HFFc6 (cell line): ENCODE measurements at places on chromosomes 11 and 22.

GRCh38 chr11:2523821-2524391, 79.1 kb downstream of the KCNQ1 start:
- no peak for DNase-seq

- DNase-seq = no peak
Measured at GRCh38 chr22:34808618-34809017, 257.3 kb upstream of the ISX start.

DNA sequence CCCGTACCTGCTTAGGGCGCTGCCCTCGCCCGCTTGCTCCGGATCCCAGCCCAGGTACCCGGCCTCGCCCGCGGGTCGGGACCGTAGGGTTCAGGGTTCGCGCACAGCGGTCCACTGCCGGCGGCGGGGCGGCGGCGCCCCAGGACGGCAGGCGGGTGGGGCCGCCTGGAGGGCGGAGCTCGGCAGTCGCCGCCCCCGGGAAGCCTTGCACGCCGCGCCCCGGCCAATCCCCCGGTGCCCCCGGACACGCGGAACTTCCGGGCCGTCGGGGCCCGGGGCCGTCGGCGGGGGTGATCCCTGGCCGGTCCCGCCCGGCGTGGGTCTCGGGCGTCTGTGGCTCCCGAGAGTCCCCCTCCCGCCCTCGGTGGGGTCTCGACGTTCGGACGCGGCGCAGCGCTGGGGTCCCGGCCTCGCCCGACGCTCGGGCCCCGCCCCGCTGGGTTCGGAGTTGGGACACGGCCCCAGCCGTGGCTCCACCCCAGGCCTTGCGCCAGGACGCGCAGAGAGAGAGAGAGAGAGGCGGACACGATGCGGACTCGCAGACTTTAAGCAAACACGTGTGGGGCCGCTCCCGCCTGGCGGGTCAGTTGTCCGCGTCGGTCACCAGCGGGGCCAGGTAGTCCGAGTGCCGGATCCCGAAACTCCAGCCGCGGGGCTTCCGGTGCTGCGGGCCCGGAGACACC, at the start of gene TYMP:
Gene TYMP, minus strand, starts transcription at position 116 of the 683 bp plus-strand sequence. CDS start 303 bp downstream, outside the sequence.
- no peak for DNase-seq

DNA sequence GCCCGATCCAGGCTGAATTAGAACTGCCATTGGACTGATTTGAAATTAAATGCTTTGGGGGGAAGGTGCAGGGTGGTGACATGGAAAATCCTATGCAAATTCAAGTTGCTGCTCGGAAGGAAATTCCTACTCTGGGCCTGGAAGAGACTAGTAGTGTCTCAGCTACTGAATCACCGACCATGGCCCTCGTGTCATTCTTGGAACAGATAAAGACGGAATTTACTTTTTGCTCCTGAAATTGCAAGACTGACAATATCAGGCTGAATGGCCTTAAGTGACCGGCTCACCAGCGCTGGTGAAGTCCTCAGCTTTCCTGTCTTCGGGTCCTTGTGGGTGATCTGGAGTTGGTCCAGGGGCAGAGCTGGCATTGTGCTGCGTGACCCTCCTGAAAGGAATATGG, 6.1 kb downstream of the ASCC2 start:
- DNase-seq = no peak

DNA sequence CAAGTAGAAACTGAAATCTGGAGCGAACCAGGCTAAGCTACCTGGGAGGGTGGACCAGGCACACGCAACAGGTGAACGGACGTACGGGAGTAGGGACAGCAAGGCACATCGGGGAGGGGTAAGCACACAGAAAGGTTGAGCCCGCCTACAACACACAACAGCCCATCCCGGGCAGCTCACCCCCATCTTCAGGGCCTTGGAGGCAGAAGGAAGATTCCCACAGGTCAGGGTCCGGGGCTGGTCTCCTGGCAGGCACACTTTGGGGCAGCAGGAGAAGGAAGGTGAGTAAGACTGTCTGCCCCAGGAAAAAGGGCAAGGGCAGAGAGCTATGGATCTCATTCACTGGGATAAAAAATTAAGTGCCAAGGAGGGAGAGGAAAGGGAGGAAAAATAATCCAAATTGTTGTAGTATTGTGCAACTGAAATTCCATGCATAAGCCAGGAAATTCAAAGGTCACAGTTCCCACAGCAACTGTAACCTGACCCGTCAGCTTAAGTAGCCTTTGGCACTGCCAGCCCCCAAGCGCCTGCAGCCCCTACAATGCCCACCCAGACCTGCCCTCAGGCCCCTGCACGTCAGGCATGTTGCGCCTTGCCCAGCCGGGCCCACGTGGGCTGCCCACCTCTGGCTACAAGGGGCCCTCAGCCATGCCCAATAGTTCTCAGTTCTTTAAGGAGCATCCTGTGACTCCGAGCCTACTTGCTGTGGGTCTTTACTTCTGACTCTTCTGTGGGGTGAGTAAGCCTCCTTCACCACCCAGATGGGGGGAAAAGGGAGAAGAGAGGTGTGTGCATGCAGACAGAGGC, 51.8 kb downstream of the MICAL3 start:
- peak; percentile 52 for DNase-seq

- DNase-seq = no peak
Measured at GRCh38 chr11:132158696-132159095, 788.3 kb downstream of the NTM start.

DNA sequence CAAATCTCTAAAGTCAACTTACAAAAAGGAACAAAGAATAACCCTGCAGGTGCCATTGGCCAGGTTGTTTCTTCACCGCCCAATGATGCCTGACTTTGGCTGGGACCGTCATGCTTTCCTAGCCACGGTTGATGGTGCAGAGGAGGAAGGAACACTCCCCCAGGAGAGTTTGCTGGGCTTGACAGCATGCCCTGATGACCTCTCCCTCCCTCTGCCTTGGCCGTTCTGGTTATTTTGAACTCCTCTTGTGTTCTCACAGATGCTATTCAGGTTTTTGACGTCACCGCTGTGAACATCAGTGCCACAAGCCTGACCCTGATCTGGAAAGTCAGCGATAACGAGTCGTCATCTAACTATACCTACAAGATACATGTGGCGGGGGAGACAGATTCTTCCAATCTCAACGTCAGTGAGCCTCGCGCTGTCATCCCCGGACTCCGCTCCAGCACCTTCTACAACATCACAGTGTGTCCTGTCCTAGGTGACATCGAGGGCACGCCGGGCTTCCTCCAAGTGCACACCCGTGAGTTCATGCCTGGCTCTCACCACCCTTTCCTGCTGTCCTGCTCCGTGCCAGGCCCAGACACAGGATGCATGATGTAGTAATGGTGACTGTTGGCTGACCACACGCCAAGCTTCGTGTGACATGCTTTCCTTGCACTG, 89.0 kb upstream of the OR4B1 start:
- DNase-seq = no peak

DNA sequence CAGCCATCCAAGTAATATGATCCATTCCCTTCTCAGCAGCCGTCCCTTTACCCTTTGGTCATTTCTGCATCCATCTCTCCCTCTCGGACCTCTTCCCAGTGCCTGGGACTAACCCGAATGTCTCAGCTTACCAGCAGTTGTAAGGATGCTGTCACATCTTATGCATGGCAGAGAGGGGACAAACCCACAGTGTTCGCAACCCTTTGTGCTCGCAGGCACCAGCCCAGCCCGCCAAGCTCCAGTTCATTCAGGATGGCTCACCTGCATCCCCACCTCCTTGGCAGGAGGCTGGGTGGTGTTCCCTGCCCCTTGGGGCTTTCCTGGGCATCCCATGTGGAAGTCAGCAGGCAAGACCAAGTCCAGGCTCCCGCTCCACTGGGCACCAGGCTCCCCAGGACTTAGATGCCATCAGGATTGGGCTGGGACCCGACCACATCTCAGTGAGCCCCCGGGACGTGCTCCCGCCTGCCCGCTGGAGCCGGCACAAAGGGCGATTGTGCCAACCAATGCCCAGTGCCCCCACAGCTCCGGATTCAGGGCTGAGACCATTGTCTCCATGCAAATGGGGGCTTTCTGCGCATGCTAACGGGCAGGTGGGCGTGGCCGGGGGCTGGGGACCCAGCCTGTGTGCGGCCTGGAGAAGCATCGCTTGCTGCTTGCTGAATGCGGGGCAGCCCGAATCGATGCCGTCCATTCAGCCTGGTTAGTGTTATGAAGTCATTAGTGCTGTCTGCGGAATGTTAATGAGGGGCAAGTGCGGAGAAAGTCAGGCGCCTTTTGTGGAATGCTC, 108.6 kb downstream of the KCNQ1OT1 start:
- DNase-seq = no peak

- no peak for DNase-seq
Measured at GRCh38 chr11:17445240-17445795, 31.3 kb downstream of the ABCC8 start.

GRCh38 chr11:91141655-91142054, 918.8 kb upstream of the CHORDC1 start:
- no peak for DNase-seq

GRCh38 chr11:130997278-130997677, 81.0 kb upstream of the SNX19 start:
- DNase-seq = no peak

GRCh38 chr11:131474947-131475346, 104.5 kb downstream of the NTM start:
- no peak for DNase-seq

DNA sequence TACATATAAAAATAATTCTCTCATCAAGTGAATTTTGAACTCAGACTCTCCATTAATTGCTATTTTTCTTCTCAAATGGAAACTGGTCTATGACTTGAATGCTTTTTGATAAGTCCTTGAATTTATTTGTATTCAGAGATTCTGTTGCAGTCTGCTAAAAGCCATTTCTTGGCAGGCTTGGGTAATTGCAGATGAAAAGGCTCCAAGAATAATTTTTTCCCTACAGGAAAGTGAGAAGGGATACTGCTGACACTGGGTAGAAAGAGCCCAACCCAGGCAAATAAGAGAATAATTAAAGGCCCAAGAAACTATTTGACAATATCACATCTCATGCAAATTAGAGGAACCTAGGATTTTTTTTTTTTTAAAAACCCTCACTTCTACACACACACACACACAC, 246.5 kb upstream of the DDI1 start:
- no peak for DNase-seq

GRCh38 chr11:87966694-87967093, 208.5 kb downstream of the RAB38 start:
- no peak for DNase-seq

DNA sequence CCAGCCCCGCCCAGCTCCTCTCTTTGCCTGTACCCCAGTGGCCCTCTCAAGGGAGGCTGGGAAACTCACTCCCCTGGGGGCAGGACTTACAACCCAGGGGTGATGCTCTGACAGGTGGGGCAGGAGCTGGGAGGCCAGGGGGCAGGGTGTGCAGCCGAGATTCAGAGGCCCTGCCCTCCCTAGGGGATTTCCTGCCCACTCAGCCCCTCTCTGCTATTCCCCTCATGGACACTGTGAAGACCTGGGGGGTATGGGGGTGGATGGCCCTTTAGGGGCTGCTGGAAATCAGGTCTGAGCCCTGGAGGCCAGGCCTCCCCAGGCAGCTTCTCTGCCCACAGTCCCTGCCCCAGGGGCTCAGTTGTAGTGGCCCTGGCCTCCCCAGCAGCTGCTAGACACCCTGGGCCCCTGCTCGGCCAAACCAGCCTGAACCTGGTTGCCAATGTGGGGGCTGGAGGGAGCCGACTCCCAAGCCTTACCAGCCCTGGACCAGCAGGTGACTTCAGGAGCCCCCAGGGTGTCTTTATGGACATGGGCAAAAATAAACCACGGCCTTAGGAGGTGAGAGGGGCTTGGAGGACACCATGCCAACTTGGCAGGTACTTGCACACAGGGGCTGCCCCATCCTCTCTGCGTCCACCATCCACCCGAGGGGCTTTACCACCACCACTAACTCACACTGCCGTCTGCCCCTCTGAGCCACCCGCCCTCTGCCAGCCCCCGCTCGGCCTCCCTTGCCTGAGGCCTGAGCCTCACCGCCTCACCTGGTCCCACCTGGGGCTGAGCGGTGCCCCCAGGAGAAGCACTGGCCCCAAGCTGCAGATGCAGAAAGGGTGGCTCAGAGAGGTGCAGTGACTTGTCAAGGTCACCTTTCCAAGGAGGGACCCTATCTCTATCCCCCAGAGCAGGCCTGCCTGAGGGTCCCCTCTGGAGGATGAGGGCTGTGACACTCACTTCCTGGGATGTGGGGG, 2.8 kb upstream of the PHLDA2 start:
- DNase-seq = no peak

- DNase-seq = no peak
Measured at GRCh38 chr11:128181088-128181480, 406.3 kb downstream of the ETS1 start.

DNA sequence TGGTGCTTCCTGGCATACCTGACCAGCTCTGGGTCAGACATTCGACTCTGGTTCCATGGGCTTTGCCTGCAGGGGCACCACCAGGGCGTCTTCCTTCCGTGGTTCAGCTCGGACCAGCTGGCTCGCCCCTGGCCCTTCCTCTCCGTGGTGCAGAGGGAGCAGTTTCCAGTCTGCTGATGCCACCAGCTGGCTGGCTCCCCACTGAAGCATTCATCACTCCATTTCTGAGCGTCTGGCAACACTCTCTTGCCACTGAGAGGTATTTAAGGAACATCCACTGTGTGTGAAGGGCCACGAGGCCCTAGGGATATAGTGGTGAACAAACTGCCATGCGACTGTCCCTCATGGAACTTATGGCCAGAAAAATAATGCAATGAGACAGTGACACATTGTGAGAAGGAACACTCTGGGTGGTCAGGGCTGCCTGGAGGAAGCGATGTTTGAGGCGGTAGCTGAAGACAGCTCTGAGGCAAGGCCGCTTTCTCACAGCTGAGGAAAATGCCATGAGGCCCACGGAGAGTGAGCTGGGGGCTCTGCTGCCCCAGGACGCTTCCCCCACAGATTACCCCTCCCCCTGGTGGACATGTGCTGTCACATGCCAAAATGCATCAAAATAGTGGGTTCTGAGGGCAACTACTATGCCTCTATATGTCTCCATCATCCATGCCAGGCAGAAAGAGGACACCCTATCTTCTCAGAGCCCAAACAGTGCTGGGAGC, 44.9 kb upstream of the ARFGAP3 start:
- no peak for DNase-seq

DNA sequence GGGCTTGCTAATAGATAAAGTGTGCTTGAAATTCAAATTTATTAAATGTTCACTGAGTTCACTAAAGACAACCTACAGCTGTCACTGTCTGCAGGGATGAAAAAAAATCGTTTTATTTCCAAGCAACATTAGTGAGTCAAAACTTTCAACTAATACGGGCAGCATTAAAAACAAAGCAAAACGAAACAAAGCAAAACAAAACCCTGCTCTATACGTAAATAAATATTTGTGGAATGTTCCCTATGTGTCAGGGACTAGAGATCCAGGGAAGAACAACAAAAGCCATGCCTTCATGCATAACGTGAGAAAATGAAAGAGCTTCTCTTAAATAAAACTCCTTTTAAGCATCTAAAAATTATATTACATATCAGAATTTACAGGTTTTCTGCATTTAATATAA, 553 bp downstream of the NAALAD2 start:
- DNase-seq = no peak

DNA sequence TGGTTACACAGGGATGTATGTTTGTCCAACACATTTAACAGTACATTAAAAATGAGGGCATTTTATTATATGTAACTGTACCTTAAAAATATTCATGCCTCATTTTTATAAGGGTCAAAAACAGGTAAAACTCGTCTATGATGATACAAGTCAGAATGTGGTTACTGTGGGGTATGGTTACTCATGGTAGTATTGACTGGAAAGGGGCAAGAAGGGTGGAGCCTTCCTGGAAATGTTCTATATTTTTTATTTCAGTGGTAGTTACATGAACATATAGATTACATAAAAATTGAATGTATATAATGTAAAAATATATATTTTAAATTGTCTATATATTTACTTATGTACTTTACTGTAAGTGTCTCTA, 99.8 kb downstream of the STIM1 start:
- no peak for DNase-seq
